ENCODE measurements at places on chromosomes 16 and 17.

DNA sequence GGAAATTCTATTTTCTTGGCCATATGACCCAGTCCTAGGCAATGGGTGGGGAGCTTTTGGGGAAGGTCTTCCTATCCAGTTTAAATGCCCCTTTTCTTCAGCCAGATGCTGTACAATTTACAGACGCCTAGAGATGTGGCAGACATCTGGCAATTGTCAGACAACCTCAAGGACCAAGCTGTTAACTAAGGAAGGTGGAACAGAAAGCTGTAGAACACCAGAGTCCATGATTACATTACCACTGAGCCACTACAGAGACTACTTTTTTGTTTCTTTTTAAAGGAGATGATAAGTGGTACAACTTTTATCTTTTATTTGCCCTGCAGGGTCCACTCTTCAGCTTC is 21.1 kb upstream of the CORO6 start:
- no peak for DNase-seq

- DNase-seq: no peak
These were observed 382.7 kb downstream of the SOX9 start for GRCh38 chr17:72503556-72503955.

- no peak for DNase-seq
These were observed at the start of gene WFDC1 for GRCh38 chr16:84294531-84295142. WFDC1 (plus strand) TSS chr16:84294878; CDS start chr16:84294972, 94 bp downstream.

- no peak for DNase-seq
These were observed 22.3 kb upstream of the ADORA2B start for GRCh38 chr17:15922586-15922985.

DNA sequence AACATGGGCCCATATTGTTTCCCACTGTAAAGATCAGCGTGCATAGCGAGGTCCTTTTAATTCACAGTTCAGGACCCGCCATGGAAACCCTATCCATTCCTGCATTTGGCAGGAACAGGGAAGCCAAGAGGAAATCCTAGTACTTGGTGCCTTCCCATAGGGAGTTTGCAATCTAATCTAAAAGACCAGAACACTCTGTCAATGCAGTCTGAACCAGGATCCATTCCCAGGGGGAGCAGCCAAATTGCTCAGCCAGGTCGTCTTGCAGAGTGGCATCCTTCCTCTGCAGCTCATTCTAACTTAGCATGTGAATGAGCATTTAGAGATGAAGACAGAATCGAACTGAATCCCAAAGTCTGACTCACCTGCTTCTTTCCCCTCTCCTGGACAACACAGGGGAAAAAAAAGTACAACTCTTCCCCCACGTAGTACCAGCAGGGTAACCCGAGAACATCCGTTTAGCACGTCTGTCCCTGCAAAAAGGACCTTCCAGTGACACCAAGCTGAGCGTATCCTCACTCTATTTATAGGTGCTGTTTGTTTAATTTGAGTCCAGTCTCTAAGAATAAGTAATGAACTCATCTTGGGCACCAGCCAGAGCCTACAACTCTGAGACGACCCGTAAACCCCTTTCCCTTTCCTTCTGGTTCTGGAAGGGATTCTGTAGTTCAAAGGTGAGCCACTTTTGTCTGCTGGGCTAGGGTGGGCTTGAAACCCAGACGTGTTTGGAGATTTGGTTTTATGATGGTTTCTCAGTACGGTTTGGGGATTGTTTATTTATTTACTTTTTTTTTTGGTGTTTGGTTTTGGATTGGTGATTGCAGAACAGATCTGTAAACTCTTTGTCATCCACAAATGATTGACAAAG is 74.5 kb downstream of the ERCC4 start:
- DNase-seq: no peak

- peak; percentile 33 for DNase-seq
These were observed 994 bp downstream of the PITPNA start for GRCh38 chr17:1561420-1562175.

DNA sequence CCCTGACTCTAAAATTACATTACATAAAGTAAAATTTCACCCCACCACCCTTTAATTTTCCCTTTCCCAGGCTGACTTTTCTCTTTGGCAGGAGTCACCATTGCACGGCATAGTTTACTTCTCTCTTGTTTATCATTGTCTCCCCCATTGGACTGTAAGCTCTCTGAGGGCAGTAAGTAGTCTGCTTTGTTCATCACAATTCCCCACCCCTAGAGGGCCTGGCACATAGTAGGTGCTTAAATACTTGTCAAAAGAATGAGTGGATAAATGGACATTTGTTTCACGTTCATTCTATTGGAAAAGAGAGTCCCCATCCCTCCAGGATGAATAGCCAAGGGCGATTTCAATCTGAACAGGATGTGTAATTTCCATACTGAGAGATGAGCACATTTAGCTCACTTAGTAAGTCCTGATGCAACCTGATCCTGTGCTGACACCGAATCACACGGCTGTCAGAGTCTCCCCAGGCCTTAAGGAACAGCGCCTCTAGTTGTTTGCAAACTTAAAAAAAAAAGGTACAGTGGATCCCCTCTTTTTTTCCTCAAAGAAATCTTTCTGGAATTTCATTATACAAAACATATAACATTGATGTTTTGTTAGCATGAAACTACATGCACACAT is 54.0 kb downstream of the AKAP1 start:
- no peak for DNase-seq

DNA sequence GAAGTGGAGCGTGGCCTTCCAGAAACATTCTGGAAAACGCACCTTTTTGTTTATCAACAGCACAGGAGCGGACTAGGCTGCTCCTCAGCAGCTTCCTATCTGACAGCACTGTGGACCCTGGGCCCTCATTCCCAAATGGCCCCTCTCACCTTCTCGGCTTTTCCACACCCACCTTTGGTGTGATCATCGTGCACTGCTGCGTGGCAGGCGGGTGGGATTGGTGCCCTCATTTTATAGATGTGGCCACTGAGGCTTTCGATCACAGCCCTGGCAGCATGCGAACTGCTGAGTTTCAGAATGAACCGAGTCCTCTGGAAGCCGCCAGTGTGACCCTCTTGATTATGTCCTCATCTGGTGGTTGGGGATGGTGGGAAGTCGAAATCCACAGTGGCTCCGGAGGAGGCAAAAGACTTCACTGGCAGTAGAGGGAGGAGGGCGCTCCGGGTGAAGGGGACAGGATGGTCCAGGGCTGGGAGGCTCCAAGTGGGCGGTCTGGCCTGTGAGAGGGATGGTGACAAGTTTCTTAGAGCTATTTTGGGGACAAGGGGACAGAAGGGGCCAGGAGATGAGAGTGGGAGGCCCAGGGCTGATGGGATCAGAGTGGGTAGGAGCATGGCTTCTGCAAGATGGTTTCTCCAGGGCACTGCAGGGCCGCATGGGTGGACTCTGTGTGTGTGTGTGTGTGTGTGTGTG is 49.5 kb downstream of the NKD1 start:
- no peak for DNase-seq

GRCh38 chr17:67246653-67247415 is 1.8 kb upstream of the HELZ start:
- no peak for DNase-seq

DNA sequence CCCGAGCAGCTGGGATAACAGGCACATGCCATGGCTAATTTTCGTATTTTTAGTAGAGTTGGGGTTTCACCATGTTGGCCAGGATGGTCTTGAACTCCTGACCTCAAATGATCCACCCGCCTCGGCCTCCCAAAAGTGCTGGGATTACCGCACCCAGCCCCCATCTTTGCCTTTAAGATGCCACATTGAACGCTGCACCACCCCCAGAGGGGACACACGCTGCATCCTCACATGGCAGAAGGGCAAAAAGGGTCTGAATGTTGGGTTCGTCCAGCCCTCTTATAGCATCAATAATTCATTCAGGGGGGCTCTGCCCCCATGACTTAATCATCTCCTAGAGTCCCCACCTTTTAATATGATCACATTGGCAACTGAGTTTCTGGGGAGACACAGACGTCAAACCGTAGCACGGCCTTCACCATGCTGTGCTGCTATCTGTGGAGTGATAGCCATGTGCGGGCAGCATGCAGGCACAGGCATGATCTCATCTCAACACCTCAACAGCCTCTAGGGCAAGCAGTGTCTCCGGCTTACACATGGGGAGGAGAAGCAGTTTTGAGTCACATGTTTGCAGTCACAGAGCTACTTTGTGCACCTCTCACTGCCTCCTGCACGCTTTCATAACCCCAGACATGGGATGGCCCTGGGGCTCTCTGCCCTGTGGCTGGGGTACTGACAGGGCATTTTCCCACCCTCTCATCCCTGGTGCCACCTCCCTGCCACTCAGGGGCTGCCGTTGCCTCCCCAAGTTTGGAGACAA is 30.0 kb downstream of the IL21R start:
- no peak for DNase-seq

DNA sequence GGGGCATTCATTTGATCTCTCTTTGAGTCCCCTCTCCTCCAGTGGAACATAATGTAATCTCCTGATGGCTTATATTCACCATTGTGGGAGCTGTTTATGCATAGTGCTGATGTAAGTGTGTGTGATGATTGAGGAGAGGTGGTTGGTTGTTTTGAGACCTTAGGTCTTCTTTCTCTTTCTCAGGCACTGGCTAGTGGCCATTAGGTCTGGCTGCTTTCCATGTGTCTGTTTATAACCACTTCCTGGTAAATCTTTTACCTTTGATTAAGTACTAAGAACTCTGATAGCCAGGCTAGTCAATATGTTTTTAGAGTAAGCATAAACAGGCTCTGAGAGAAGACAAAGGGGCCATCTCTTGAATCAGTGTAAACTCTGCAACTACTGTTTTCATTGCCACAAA is 27.9 kb downstream of the VAT1L start:
- no peak for DNase-seq

DNA sequence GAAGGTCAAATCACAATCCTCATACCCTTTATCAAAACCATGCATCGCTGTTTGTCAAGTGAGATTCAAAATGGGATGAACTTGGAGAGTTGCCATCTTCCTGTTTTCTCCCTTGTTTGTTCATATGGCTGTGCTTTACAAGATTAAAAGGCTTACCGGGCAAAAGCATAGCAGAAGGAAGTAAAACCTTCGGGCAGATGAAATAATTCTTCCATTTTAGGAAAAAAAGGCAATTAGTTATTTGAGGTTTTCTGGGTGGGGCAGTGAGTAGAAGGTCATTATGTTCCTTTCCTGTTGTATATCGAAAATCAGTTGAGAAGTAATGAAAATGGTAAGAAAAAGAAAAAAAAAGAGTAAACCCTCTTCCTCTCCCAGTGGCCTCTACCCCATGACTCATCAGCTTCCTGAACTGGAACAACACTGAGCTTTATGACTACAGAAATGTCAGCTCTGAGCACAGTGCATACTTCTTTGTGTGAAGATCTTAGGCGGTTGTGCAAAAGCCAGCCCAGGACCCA is 369.2 kb downstream of the CDH13 start:
- no peak for DNase-seq

GRCh38 chr16:73420676-73421075 is 372.7 kb upstream of the ZFHX3 start:
- no peak for DNase-seq
